BJ (cell line): ENCODE measurements at places on chromosomes 12 and 14. TPM values are rescaled to one million over a fixed set of nuclear protein-coding genes. Genes with fewer than 3 reads are reported as not detected.

DNA sequence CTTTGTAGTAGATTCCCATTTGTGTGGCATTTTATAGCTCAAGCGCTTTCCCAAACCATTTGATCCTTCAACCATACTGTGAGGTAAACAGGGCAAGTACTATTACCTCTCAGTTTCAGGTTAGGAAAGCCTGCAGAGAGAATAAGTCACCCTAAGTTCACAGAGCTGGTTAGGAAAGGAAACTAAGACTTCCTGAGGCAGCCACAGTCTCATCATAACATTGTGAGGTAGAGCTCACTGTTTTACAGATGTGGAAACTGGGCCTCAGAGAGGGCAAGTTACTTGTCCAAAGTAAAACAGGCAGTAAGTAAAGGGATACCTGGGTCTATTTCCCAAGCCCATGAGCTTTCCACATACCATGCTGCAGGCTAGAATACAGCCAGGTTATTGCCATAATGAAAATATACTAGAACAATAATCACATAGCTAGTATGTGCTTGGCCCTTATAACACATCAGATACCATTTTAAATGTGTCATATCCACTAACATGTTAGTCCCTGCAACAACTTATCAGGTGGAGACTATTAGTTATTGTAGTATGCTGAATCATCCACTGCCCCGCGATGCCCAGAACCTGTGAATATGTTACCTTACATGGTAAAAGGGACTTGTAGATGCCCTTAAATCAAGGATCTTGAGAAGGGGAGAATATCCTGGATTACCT is 150.9 kb upstream of the GRIP1 start:
- DNase-seq, result no peak

DNA sequence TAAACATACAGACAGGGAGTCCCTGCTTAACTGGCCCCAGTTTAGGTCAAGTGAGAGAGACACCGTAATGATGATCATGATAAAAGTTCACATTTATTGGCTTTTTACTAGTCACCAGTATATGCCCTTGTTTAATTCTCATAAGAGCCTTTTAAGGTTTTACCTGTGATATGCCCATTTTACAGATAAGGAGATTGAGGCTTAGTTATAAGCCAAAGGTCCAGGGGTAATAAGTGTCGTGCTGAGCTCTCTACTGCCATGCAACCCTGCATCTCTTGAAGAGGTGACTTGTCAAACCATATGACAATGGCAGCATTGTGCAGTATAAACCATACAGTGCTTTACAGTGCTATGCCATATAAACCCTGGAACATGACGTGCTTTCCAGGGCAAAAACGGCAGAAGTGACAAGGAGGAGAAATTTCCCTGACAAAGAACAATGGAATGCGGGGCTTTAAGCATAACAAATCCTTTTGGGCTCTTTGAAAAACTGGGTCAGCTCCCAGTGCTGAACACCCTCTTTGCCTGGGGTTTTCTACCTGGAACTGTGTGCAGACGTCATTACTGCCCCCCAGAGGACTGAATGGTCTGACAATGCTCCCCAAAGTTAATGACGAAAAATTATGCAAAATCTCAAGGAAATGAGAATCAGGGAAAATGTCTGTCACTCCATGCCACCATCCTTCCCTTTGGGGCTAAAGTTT is 59.7 kb upstream of the C14orf132 start:
- DNase-seq, result no peak

- DNase-seq, result no peak
Observed at GRCh38 chr12:21655591-21655990, 2.1 kb downstream of the LDHB start.

DNA sequence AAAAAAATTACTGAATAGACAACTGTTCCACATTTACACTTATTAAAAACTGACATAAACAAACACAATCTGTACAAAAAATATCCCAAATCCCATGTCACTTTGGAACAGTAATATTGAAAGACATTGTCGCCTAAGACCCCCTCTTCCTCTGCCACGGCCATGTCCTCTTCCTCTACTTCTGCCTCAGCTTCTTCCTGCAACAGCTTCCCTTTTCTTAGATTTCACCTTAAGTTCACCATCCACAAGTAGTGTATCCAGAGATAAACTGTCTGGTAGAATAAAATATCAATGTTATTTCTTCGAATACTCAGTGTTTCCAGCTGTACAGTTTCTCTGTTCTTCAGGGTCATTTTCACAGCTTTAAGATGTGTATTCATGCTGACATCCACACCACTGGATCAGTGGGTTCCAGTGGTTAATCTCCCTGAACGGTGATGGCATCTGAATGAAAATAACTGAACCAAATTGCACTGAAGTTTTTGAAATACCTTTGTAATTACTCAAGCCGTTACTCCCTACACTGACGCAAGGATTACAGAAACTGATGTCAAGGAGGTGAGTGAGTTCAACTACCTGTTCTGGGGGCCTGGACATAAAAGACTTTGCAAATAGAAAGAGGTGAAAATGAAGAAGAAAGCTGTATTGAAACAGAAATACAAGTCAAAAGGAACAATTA is 208.5 kb downstream of the C12orf50 start:
- no peak for DNase-seq

GRCh38 chr14:54976316-54976715 is 50.6 kb downstream of the WDHD1 start:
- DNase-seq, result peak; percentile 40

DNA sequence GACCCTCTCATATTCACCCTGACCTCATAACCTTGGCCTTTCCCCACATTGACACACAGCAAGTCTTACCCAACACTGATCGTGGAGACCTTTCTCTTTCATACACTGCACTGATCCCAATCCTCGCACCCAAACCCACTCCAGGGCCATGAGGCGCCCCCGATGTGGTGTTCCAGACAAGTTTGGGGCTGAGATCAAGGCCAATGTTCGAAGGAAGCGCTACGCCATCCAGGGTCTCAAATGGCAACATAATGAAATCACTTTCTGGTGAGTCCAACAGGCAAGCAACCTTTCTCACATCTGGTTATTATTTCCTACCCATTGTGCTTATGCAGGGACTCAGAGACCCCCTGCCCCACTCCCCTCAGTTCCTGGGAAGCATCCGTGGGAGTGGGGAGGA is 5.4 kb downstream of the MMP14 start:
- no peak for DNase-seq

DNA sequence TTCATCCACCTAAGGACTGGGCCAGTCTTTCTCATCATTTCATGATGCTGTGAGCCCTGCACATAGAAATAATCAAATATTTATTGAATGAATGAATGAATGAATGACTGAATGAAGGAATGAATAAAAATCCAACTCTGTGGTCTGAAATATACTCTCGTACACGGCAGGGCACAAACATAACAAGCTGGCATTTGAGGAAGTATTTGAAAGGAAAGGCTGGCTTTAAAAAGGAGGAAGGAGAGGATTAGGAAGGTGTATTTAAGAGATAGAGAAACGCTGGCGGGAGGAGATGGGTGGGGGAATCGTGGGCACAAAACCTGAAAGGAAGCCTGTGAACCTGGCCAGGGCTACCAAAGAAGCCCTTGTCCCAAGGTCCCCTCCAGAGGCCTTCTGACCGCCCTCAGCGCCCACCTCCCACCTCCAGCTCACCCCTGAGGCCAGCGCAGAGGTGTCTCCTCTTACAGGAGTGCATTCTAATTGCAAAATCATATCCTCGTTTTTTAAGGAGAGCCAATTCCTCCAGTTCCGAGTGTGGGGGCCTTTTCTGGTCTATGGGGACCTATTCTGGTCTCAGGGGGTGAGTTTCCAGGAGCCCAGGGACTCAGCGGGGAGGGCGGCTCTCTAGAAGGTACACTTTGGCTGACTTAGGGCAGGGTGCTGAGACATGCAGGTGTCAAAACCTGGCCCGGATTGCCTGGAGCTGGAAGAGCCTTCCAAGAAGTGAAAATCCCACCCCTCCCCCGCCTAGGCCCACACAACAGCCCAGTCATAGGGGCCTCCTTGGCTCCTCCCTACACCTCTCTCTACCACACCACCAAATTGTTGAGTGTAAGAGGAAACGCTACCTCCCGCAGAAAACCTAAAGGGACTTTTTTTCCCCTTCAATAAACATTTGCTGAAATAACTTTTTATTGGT is 8.7 kb upstream of the JDP2 start:
- DNase-seq, result no peak

DNA sequence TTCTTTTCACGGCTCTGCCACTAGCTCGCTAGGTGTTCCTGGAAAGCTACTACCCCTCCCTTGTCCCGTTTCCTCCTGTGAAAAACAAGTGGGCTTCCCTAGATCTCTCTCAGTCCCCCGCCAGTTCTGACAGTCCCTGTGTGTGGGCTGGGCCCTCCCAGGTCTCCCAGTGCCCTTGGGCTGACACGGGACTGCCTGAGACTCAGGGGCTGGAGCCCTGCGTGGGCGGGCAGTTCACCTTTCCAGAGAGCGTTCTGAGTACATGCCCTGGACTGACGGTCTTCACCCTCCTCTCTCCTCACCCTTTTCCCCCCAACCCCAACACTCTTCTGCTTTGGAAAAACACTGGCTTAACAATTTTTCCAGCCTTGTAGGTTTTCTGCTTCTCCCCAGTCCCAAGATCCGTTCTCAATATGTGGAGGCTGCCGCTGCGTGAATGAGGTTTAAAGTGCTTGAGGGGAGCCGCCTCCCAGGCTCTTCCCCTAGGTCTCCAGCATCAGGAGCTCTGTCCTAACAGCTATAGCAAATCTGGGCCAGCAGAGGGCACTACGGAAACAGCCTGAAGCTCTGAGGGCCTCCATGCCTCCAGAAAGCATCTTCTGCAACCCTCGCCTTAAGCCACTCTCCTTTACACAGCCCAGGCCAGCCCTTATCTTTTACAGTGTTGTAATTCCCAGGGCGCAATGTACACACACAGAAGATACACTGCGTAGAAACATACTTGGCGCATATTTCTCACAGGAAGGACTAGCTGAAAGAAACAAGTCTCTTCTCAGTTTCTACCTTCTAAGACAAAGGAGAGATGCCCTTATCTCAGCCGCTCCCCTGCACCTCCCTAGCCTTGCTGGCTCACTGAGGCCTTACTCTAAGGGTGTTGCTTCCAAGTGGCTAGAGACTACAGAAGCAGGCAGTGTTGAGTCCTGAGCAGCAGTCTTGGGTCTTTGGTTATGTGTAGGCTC is 10.4 kb upstream of the DCD start:
- DNase-seq, result no peak

GRCh38 chr14:24679248-24679961 is 45.4 kb upstream of the GZMB start:
- no peak for DNase-seq

DNA sequence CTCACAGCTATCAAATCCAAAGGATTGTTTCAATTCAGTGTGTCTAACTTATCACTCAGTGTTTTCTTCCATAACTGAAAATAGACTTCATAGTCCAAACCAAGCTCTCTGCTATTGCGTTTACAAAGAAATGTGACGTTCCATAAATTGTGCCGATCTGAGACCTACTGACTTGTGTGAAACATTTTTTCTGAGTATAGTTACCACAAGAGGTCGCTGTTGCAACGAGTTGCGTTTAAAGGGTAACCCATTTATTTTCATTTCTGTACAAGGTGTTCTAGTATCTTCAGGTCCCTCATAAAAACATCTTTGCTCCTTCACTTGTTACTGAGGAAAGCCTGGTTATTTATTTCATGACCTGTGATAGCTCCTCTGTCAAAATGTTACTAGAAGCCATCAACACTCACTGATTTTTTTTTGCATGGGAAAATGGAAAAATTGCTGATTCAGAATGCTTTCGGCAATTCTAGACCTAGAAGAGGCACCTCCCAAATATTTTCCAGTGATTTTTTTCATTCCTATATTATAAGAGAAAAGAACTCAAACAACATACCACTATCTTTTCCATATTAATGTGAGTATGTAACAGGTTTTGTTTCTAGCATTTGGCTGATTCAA is 60.9 kb upstream of the OR4E1 start:
- no peak for DNase-seq

- no peak for DNase-seq
Observed at GRCh38 chr12:39372929-39373328, 70.0 kb downstream of the KIF21A start.

DNA sequence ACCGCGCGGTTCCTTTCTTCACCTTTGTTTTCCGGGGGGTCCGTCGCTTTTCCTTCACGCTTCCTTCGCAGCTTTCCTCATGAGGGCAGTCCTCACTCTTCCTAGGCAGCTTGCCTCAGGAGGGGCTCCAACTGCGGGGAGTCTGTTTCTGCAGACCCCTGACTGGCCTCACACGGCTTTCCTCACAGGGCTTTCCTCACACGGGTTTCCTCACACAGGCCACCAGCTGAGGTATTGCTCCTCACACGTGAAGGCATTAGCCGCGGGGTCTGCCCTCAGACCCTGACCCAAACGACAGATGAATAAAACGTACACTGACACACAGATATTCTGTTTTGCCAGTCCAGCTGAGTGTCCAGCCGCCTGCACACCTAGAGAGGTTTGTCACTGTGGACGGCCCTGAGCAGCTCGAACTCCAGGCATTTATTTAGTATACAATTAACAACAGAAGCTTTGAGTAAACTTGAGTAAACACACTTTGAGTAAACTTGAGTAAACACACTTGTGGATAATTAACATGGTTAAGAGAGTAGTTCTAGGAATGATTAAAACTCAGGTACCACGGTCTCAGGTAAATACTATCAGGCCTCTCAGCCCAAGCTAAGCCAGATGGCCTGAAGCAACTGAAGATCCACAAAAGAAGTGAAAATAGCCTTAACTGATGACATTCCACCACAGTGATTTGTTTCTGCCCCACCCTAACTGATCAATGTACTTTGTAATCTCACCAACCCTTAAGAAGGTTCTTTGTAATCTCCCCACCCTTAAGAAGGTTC is 16.1 kb upstream of the LYZ start:
- DNase-seq, result no peak

- no peak for DNase-seq
Observed at GRCh38 chr12:124751654-124752355, 111.9 kb downstream of the SCARB1 start.

DNA sequence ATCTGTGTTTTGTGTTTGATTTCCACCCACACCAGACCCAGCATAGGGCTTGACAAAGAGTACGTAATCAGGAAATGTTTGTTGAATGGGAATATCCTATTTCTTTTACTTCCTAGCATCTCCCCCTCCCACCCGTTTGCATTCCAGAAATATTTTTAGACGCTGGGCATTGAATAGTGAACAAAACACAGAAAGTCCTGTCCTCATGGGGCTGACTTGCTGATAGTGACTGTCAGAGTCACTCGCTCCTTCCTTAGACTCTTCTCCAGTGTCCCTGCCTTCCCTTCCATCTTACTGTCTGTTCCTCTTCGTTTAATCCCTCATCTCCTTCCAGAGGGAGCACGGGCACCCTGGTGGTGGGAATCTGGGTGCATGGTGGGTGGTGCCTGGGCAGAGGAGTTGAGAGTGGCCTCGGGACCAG is 53.6 kb downstream of the SLC25A47 start:
- DNase-seq, result no peak

The ATN1 gene
- 13.0 and 15.9 TPM in 2 replicates for polyA plus RNA-seq

The CEBPE gene
- not detected in 2 replicates for polyA plus RNA-seq

The SLC17A8 gene
- polyA plus RNA-seq, result not detected in 2 replicates

The KRT80 gene
- 4.2 and 5.9 TPM in 2 replicates for polyA plus RNA-seq

The NOVA1 gene
- 0.10 TPM in 1 of 2 replicates, not detected in the other for polyA plus RNA-seq

The MRPL52 gene
- 66.7 and 78.6 TPM in 2 replicates for polyA plus RNA-seq

The ERBB3 gene
- 4.7 and 6.0 TPM in 2 replicates for polyA plus RNA-seq

The LRRIQ1 gene
- polyA plus RNA-seq, result 0.02 TPM in 1 of 2 replicates, not detected in the other

The CTSG gene
- not detected in 2 replicates for polyA plus RNA-seq

The SLC6A13 gene
- 0.09 TPM in 1 of 2 replicates, not detected in the other for polyA plus RNA-seq

The FSCB gene
- not detected in 2 replicates for polyA plus RNA-seq
